ENCODE measurements at places on chromosomes 2 and 18. TPM values are rescaled to one million over a fixed set of nuclear protein-coding genes. Genes with fewer than 3 reads are reported as not detected.
A peak's percentile ranks its signal among the peaks of the same experiment; 100 is the strongest.

- no peak for DNase-seq
Measured at GRCh38 chr2:137857881-137858280, 106.4 kb upstream of the HNMT start.

- DNase-seq = no peak
Measured at GRCh38 chr18:26821181-26821580, 44.3 kb downstream of the AQP4 start.

DNA sequence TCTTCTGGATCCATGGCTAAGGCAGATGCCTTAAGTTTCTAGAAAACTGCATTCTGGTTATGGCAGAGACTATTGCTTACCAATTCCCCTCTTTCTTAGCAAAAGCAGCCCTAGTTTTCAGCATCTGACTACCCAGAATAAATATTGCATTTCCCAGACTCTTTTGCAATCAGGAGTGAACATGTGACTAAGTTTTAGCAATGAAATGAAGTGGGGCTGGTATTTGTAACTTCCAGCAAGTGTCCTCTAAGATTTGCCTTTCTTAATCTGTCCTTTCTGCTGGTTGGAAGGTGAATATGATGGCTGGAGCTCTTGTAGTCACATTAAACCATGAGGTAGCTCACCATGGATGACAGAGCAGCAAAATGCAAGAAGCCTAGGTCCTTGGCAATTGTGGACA is 132.9 kb upstream of the PKDCC start:
- DNase-seq = no peak

DNA sequence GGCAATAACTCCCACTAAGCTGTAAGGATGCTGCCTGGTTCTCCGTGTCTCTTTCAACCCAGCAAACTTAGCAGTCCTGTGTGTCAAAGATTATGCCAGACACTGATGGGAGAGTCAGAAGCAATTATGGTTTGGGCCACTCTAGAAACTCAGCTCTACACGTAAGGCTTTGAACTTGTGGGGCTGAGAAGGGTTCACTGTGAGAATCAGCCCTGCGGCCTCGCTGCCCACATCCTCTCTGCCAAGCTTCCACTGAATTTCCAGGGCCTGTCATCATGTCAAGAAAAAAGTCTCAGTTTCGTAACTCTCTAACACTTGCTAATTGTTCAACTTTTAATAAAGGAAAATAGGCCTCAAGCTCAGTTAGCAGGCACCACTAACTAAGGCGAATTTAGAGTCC is 308.8 kb upstream of the LYPD1 start:
- no peak for DNase-seq

The UBR3 gene
- 67.3 TPM for total RNA-seq

DNA sequence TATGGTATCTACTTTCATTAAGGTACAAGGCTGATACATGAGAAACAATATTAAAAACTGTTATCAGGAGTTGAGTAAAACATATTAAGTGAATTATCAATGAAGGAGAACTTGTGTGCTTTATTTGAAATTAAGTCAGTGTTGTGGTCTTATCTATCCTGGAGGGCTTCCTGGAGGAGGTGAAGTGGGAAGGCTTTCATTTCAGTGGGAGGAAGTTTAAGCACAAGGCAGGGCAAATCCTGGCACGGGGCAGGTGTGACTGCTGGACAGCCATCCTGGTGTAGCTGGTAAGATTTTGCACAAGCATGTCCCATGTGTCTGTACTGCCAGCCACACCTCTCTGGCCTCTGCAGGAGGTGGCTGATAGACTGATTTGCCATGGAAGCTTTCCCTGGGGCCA is 159.7 kb upstream of the SKOR2 start:
- DNase-seq = no peak

DNA sequence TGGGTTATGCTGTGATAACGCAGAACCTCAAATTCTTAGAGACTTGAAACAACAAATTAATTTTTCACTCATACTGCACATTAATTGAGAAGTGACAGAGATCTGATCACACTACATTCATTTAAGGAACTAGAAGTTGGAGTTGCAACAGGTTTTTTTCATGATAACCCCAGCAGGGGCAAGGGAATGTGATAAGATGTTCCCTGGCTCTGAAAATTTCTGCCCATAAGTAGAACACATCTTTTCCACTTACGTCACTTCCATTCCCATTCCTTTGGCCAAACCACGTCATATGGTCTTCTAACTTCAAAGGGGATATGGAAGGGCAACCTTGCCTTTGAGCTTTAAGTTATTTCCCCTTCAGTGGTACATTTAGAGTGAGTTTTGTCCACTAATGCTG is 29.7 kb upstream of the PSME4 start:
- DNase-seq = no peak

- no peak for DNase-seq
Measured at GRCh38 chr2:152453129-152453911, 118.3 kb downstream of the FMNL2 start.

- DNase-seq = no peak
Measured at GRCh38 chr2:207587305-207587704, 37.9 kb downstream of the METTL21A start.

DNA sequence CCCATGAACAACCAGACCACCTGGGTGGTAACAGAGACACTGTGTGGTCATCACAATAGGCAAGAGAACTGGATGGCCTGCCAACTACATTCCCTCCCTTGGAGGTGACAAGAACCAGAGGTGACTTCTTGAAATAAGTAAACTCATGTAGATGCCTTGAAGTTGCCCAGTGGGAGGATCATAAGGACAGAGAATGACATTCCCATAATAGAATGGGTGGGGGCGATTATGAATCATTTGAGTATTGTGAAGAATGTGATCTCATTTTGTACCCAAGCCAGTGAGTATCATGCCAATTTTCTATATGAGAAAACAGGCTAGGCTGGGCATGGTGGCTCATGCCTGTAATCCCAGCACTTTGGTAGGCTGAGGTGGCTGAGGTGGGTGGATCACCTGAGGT is 211.4 kb upstream of the GYPC start:
- DNase-seq = no peak

The RAB31 gene
- total RNA-seq = 21.2 TPM

DNA sequence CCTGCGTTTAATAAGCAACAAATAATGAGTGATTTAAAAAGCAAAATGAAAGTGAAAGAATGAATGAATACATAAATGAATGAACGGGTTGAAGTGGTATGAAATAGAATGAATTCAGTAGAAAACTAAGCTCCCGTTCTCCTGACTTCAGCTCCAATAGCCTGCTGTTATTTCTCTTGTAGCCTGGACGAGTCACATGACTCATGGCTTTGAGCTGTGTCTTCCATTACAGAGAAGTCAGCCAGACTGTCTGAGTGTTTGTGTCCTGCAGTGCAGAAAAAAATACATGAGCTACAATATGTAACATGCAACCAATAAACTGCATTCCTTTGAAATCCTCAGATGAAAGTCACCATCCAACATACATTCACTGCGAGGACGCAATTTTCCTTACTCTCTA is 21.2 kb downstream of the SCG2 start:
- no peak for DNase-seq

- peak; percentile 37 for DNase-seq
Measured at GRCh38 chr2:212537726-212538304, 787 bp downstream of the ERBB4 start.

The GKN1 gene
- total RNA-seq = not detected

DNA sequence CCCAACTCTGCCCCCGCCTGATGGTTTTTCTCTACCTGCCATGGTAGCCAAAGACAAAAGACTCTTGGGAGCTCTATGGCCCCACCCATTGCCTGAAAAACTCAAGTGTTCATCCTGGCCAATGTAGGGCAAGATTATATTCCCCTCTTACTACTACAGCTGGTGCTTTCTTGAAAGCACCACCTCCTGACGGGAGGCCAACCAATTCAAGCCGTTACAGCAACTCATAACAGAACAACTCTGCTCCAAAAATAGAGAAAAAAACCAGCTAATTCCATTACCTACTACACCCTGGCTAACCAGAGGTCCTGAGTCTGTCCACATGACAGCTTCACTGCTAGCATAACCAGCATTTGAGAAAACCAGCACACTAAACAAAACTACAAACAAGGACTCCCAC is 127.5 kb upstream of the GAREM1 start:
- no peak for DNase-seq

GRCh38 chr2:142983174-142983573 is 105.7 kb downstream of the KYNU start:
- no peak for DNase-seq

The CCDC150 gene
- 2.5 TPM for total RNA-seq

GRCh38 chr2:37760471-37760870 is 89.0 kb upstream of the CDC42EP3 start:
- DNase-seq = no peak

The LBX2 gene
- 1.0 TPM for total RNA-seq

The CROCC2 gene
- not detected for total RNA-seq

The WDR35 gene
- 3.7 TPM for total RNA-seq

GRCh38 chr2:66748939-66749338 is 314.0 kb downstream of the MEIS1 start:
- no peak for DNase-seq

DNA sequence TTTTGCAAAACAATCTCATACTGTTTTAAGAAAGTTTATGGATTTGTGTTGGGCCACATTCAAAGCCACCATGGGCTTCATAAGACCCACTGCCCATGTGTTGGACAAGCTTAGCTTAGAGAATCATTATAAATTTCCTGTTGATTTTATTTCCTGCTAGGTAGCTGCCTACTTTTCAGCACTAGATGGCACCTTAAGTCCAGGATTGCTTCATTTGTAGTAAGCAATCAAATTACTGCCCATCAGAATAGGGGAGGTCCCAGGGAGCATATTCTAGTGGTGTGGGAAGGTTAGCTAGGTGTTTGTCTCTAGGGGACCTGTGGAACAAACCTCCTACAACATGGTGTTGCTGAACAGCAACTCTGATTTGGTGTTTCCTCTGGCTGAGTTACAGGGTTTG is 11.0 kb upstream of the DCDC2C start:
- no peak for DNase-seq

The NEMP2 gene
- 4.5 TPM for total RNA-seq

The SPP2 gene
- not detected for total RNA-seq

The TMEM247 gene
- not detected for total RNA-seq

- DNase-seq = no peak
Measured at GRCh38 chr2:120345608-120346007, 328 bp upstream of the INHBB start.

The CERS6 gene
- 47.0 TPM for total RNA-seq

GRCh38 chr18:63562284-63562683 is 20.1 kb downstream of the SERPINB12 start:
- no peak for DNase-seq

- DNase-seq = no peak
Measured at GRCh38 chr2:24620936-24621335, 129.9 kb downstream of the NCOA1 start.

The ANKRD62 gene
- total RNA-seq = not detected

DNA sequence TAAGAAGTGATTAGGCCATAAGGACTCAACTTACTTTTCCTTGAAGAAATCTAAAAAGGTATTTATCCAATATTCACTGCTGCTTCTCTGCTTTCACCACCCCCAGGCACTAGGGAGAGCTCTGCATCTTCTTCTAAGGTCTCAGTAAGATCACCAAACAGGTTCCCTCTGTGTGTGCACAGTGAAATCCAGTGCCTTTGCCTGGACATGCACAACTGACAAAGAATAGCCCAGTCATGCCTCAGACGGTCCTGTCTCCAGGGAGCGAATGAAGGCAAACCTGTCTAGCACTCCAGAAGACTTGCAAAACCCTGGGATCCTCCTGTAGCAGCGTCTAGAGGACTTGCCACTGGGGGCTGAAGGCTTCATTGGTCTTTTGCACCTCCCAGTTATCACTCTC is 344.5 kb upstream of the LRATD1 start:
- no peak for DNase-seq

DNA sequence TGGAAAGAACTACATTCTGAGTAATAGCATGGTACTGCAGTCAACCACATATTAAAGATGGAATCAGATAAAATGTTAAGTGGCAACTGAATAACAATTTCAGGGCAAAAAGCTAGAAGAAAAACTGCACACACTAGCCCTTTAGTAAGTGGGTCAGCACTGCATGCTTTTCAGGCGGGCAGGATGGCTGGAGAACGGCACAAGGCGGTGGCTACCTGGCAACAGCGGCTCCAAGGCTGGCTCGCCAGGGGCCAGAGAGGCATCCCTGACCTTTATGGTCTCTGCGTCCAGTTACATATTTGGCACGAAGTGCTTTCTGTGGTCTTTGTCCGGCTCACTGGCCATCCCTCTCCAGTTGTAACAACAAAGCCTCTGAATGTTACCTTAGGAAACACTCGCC is 226.7 kb downstream of the MYT1L start:
- no peak for DNase-seq

DNA sequence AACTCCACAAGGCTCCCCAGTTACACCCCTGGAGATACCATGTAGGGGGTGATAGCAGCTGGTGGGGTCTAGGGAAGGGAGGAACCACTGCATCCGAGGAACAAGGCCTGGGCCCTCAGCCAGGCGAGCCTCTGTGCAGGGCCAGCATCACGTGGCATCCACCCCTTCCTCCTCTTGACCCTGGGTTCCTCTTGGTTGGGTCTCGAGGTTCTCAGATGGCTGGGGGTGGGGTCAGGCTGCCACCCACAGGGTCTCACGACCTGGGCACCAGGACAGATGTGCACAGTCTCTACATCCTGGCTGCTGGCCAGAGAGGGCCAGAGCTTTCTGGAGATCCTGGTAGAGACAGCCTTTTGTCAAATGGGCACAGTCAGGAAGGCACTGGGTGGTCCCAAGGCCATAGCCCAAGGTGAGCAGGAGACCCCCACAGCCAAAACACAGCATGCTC is 10.4 kb downstream of the HS6ST1 start:
- peak; percentile 31 for DNase-seq

GRCh38 chr2:96815326-96816126 is 542 bp upstream of the CNNM3 start:
- no peak for DNase-seq

The CAVIN2 gene
- 106 TPM for total RNA-seq

The TEKT4 gene
- not detected for total RNA-seq

DNA sequence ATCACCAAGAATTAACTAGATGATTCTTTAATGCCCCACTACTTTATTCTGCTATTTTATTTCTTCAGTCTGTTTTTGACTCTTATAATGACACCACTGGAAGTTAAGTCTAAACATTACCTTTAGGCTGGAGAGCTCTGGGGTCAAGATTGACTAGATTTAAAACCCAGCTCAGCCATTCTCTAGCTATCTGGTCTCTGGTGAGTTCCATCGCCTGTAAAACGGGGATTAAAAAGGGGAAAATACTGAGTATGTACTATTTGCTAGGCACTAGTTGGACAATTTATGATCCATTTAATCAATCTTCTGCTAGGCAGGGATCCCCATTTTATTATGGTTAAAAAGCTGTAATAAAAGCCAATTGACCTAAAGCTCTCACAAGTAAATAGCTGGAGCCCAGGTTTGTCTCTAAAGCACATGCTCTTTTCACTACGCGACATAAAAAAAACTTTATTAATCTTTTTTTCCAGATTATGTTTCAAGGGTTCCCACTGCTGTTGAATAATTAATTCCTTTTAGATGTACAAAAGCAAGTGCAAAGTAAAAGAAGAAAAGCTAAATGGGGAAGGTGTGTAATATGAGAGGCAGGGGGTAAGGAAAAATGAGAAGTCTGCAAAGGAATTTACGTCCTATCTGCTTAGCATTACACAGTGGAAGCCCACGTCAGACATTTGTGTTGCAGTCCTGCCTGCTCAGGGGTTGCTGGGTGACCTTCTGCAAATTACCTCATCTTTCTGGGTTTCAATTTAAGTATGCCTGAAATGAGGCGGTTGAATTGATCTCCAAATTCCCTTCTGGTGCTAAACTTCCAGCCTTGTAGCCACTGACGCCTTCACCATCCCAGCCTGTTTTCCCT is 918 bp upstream of the NABP1 start:
- DNase-seq = peak; percentile 32
